IMR-90 (cell line): ENCODE measurements at places on chromosomes 16 and 17. TPM values are rescaled to one million over a fixed set of nuclear protein-coding genes. Genes with fewer than 3 reads are reported as not detected.
A peak's percentile ranks its signal among the peaks of the same experiment; 100 is the strongest.

WNK4 gene
- 1.3 and 1.9 TPM in 2 replicates for total RNA-seq

CCL17 gene
- total RNA-seq, result not detected in 2 replicates

- peak; percentile 25 for DNase-seq
- H3K4me3 ChIP-seq, result peak overlapping the region; percentile 99
- peak overlapping the region; percentile 100 for H3K27ac ChIP-seq
- H3K4me1 ChIP-seq, result peaks cover 6% of the 10 kb centered on the region
- no peaks in the 10 kb centered on the region for H3K27me3 ChIP-seq
- H3K36me3 ChIP-seq, result peaks cover 64% of the 10 kb centered on the region
Observed at GRCh38 chr16:86512301-86512859, 2.1 kb downstream of the FOXF1 start.

DNA sequence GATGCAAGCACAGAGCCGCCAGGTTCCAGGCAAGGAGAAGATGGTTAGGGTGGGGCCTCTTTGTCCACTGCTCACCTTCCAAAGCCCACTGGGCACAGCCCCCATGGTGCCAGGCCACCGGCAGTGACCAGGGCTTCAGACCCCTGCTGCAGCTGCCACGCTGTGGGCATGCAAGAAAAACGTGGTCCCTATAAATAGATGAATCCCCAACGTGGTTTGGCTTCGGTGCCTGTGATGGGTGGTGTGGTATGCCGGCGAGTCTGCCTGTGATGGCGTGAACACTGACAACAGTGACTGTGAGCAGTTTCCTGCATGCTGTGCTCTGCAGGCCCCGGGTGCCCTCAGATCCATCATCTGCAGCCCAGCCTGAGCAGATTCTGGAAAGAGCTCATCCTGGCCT is 36.6 kb downstream of the RAB11FIP4 start:
- no peaks in the 10 kb centered on the region; the same call in 1 of the 2 replicates for H3K4me1 ChIP-seq
- H3K4me3 ChIP-seq, result no peak overlapping the region
- DNase-seq, result no peak
- no peaks in the 10 kb centered on the region for H3K36me3 ChIP-seq
- no peak overlapping the region for H3K27ac ChIP-seq

DNA sequence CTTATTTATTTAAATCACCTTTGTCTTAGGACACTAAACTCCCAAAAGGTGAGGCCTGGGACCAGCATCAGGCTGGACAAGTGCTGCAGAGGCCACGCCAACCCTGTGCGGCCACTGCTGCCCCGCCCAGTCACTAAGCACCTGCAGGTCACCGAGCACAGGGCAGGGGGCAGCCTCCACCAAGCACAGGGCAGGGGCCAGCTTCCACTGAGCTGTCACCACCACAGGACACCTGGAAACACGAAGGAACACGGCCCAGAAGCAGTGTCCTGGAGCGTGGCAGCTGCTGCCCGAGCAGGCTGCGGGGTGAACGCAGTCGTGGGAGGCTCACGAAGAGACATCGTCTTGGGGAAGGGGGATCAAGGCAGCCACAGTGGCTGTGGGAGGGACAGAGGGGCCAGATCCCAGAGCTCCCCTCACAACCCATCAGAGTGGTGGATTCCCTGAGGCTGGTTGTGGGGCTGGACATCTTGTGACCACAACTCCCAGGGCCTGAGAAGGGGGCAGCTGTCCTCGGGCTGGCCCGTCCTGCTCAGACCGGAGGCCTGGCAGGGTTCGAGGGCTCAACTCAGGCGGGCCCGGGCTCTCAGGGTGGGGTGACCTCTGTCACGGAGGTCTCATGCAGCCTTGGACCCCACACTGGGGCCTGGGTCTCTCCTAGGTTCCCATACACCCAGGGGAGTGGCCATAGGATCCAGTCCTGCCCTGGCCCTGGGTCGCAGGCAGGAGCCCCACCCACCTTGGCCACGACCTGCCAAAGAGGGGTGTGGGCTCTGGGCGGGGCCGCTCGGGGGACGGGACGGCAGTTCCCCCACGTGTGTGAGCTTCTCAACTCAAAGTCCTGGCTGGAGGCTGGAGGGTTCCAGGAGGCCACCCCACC is 18.7 kb downstream of the RAB40B start:
- H3K4me3 ChIP-seq, result no peak overlapping the region
- no peaks in the 10 kb centered on the region for H3K36me3 ChIP-seq
- DNase-seq, result no peak
